ENCODE measurements at places on chromosomes 7 and 10.

- no peak for DNase-seq
These were observed 9.1 kb upstream of the PRKAR2B start for GRCh38 chr7:107035446-107035845.

DNA sequence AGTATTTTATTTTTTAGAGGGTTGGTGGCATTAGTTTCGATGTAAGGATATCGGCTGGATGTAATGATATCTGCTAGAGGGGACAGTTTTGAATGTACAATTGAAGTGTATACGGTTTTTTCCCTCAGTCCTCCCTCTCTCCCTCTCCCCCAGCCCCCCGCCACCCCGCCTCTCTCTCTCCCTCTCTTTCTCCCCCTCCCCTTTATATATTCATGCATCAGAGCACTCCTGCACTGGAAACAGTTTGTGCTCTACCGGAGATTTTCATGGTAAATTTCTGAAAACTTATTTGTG is 1.6 kb downstream of the GLCCI1 start:
- DNase-seq = no peak

DNA sequence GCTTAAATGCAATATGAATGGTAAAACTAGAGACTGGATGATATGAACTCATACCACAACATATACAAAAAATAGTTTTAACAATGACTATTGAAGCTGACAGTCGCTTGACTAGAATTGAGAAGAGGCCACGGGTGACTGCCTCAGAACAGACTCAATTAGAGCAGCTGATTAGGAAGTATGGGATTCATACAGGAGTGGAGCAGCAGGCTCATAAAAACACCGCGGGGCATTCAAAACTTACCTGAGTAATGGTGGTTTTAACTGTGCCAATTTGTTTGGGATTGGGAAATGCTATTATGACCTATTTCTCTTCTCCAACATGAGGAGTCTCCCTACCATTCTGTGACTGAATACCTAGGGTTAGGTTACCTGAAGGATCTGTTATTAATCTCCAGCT is 2.1 kb downstream of the CADPS2 start:
- no peak for DNase-seq

DNA sequence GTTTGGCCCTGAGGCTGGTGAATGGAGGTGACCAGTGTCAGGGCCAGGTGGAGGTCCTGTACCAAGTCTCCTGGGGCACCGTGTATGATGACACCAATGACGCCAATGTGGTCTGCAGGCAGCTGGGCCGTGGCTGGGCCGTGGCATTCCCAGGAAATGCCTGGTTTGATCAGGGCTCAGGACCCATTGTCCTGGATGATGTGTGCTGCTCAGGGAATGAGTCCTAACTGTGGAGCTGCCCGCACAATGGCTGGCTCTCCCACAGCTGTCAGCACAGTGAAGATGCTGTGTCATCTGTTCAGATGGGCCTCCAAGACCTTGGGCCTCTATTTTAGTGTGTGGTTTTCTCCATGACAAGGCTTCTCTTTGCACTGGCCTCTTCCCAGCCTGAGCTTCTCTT is 64.0 kb downstream of the DMBT1 start:
- no peak for DNase-seq

DNA sequence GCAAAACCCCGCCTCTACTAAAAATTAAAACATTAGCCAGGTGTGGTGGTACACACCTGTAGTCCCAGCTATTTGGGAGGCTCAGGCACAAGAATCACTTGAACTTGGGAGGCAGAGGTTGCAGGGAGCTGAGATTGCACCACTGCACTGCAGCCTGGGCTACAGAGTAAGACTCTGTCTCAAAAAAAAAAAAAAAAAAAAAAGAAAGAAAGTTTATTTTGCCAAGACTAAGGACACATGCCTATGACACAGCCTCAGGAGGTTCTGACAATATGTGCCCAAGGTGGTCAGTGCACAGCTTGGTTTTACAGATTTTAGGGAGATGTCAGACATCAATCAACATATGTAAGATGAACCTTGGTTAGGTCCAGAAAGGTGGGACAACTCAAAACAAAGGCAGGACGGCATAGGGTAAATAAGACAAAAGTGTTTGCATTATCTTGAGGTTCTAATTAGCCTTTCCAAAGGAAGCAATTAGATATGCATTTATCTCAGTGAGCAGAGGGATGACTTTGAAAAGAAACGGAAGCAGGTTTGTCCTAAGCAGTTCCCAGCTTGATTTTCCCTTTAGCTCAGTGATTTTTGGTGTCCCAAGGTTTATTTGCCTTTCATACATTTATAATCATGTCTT is 20.7 kb upstream of the OTUD1 start:
- DNase-seq = no peak

GRCh38 chr7:37054624-37055241 is 330.4 kb upstream of the AOAH start:
- no peak for DNase-seq

- no peak for DNase-seq
These were observed 306.2 kb downstream of the IPMK start for GRCh38 chr10:57961487-57961886.

DNA sequence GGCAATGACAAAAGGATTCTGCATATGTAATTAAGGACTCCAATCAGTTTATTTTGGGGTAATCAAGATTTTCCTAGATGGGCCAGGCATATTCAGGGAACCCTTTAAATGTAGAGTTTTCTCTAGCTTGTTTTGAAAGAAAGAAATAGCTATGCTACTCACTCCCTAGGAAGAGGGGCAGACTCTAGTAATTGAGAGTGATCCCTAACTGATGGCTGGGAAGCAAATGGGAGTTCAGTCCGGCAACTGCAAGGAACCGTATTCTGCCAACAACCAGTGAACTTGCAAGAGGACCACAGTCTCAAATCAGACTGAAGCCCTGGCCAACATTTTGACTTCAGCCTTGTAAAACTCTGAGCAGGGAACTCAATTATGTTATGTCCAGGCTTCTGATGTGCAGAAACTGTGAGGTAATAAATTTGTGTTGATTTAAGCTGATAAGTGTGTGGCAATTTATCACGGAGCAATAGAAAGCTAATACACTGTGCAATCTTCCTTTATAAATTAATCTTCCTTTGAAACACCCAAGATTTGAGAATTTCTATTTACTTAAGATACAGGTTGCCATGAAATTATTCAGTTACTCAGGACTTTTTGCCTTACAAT is 14.0 kb downstream of the AOAH start:
- DNase-seq = no peak

- DNase-seq = no peak
These were observed 226.5 kb downstream of the DKK1 start for GRCh38 chr10:52540479-52540984.

GRCh38 chr10:88090568-88091214 is 227.3 kb downstream of the PTEN start:
- DNase-seq = no peak

GRCh38 chr7:15609287-15609686 is 47.5 kb upstream of the AGMO start:
- DNase-seq = no peak

DNA sequence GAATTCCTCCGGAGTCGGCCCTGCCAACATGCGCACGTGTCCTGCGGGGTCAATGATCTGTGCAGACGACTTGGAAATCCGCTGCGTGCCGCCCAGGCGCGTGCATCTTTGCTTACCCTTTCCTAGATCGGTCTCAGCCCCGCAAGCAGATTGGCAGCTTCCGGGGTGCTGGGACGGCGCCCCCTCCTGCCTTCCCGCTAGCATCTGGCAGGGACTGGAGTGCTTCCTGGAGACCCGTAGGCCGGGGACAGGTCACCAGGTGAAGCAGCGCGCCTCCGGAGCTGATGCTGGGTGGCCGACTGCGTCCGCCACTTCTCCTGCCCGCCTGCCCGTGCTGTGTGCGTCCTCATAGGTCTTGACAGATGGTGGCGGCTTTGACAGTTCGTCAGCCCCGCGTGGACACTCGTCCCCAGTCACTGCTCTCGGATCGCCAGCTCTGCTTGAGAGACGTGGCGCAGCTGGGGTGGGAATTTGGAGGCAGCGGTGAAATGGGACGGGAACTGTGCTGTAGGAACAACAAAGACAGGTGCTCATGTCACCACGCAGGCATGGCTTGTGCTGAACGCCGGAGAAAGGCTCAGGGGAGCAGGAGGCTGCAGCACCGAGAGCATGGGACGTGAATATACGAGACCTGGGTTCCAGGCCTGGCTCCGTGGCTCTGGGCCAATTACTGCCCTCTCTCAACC is 21.9 kb upstream of the KCNK18 start:
- no peak for DNase-seq

- DNase-seq = no peak
These were observed 164.0 kb downstream of the MGMT start for GRCh38 chr10:129631006-129631405.

DNA sequence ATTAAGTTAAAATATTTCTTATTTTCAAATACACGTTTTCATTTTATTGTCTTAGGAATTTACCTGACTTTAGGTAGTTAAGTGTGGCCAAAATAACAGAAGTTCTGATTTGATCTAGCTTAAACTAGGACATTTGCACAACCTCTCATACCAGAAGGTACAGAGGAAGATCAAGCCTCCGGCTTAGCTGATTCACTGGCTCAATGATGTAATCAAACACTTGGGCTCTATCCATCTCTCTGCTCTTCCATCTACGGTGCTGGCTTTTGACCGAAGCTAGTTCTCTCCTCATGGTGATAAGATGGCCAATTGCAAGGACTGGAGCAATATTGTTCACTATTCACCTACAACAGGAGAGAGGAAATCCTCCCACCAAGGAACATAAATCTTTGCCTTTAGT is 12.2 kb upstream of the HYCC1 start:
- DNase-seq = no peak

GRCh38 chr7:28479507-28479947 is 67.2 kb downstream of the CREB5 start:
- DNase-seq = no peak

DNA sequence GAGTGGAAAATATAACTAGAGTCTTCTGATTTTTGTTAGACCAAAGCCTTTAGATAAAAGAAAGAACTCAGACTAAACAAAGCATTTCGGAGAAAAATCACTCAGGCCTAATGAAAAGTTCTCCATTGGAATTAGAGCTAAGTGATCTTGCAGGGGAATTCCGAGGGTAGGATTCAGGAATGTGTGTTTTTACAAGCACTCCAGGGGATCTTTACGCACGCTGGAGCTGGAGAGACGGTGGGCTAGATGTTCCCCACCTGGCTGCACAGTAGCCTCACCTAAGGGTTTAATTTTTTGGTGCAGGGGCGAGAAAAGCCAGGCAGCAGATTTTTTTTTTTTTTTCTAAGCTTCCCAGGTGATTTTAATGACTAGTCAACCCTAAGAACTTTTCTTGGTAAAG is 7.9 kb upstream of the PAPSS2 start:
- no peak for DNase-seq

GRCh38 chr10:63889803-63890202 is 368.6 kb downstream of the REEP3 start:
- DNase-seq = no peak

- peak; percentile 46 for DNase-seq
These were observed 299.8 kb downstream of the HGF start for GRCh38 chr7:81469869-81470723.

- DNase-seq = no peak
These were observed 172.7 kb downstream of the PTEN start for GRCh38 chr10:88036126-88036525.

DNA sequence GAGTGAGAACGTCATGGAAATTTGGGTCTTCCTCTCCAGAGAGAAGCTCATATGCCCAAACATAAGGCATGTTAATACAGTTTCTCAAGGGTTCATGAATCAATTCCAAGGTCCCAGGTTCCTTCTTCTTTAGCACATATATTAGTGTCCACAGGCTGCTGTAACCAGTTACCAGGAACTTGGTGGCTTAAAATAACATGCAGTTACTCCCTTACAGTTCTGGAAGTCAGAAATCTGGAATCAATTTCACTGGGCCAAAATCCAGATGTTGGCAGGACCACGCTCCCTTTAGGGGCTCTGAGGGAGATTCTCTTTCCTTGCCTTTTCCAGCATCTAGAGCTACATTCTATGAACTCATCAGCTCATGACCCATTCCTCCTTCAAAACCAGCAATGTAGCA is 64.8 kb downstream of the MRC1 start:
- peak; percentile 26 for DNase-seq

DNA sequence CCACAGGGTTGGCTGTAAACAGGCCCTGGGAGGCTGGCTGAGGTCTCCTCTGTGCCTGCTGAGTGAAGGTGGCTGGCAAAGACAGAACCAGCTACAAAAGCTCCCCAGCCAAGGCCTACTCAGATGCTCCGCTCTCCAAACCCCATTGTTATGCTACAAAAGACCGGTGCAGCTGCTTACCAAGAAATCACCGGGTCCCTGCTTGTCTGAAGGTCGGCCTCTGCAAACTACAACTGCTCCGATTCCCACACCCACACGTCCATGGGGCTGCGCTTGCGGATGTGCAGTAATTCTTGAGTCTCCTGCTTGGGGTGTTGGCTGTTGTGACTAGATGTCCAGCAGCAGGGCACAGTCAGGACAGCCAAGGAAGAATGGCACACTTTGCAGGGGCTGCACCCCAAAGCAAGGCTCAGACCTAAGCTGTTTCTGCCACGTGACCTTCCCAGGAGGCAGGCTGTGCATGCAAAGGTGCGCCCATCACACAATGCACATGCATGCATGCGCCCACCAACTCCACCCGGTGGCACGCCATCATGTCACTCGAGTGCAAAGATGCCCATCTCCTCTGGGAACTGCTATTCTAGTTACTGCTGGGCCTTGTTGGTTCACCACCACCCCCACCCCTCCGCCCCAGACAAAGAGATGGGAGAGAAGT is 97.8 kb downstream of the OAT start:
- no peak for DNase-seq

GRCh38 chr7:125468855-125469174 is 539.2 kb upstream of the POT1 start:
- DNase-seq = no peak

GRCh38 chr7:33721895-33722294 is 183.4 kb upstream of the BMPER start:
- no peak for DNase-seq

GRCh38 chr10:119268428-119268827 is 61.1 kb downstream of the GRK5 start:
- no peak for DNase-seq

DNA sequence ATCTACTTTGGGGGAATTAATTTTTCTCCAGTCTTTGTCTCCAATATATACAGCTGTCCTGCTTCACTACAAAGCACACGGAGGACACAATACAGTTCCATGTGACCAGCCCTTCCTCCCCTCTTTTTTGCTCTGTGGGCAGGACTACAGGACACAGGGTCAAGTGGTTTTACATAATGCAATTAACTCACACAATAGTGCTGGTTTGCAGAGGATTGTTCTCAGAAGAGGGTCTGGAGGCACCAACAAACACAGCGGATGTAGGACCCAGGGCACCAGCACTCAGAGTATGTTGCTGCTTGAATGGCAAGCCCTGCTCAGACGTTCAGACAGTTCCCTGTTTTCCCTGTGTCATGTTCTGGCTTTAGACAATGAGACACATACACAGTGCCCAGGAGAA is 52.0 kb upstream of the NPTX2 start:
- no peak for DNase-seq

- no peak for DNase-seq
These were observed 5.1 kb upstream of the ZNF775 start for GRCh38 chr7:150374026-150374425.

DNA sequence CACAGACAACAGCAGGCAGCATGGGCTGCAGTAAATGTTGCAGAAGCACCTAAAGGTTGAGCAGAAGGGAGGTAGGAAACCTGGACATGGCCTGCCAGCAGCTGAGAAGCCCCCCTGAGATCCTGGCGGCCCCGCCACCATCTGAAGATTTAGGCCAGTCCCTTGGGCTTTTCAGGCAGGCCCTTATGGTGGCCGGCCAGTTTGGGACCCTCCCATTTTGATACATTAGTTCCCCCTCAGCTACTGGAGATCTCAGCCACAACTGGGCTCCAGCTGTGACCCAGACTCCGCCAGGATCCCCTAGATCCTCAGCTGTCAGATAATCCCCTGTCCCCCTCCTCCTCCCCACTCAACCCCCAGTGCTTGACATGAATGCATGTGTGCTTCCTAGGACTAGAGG is 34.4 kb downstream of the ZNF783 start:
- no peak for DNase-seq
